Keratinocyte (primary cell): ENCODE measurements at places on chromosomes 3 and 15.

- DNase-seq, result no peak
Measured at GRCh38 chr15:28954466-28955159, 68.8 kb downstream of the APBA2 start.

GRCh38 chr3:73225991-73226390 is 164.5 kb downstream of the EBLN2 start:
- no peak for DNase-seq

- DNase-seq, result no peak
Measured at GRCh38 chr3:13197281-13197680, 124.1 kb upstream of the IQSEC1 start.

DNA sequence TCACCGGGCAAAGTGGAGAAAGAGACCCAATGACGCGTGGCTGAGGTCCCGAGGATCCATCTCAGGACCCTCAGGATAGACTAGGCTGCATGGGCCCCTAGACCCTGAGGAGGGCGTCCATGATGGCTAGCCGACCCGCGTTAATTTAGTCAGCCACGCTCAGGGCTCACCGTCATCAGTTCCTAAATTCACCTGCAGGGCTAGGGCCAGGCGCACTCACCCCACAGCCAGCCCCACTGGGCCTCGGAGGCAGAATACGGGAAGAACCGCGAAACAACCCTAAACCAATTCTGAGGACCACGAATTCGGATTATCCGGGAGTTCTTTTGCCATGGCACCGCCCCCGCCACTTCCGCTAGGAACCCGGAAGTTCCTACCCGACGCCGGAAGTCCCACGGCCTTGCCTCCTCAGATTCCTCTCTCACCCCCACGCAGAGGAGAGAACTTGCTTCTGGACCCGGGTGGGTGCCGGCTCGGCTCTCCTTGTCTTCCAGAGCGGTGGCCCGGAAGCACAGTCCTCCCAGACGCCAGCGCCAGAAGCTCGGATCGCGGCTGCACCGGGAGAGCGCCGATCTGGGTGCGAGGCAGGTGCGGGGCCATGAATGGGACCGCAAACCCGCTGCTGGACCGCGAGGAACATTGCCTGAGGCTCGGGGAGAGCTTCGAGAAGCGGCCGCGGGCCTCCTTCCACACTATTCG is at the start of the genes EAF1 and METTL6:
EAF1 (plus strand) TSS at position 417 of the 699 bp plus-strand sequence; CDS start at position 599, 182 bp downstream.
METTL6 (minus strand) TSS at position 363 of the 699 bp plus-strand sequence. CDS start 1,033 bp downstream, outside the sequence.
- DNase-seq, result peak; percentile 35

DNA sequence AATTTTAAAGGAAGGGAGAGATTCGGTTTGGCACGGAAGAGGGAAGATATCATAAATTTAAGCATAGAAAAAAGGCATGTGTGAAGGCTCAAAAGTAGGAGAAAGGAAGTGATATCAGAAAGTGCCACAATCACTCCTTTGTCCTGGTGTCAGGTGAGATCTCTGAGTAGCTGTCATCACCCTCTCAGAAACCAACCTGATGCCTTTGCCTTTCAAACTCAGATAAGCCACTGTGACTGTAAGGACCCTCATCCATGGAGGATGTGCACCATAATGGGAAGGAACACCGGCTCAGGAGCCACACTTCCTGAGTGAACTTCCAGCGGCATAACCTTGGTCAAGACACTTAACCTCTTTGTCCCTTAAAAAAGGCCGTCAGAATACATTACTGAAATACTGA is 318.7 kb upstream of the SEMA6D start:
- DNase-seq, result no peak

GRCh38 chr15:67136802-67137201 is 71.4 kb downstream of the SMAD3 start:
- DNase-seq, result no peak

- DNase-seq, result no peak
Measured at GRCh38 chr15:80844011-80844732, 65.0 kb downstream of the CEMIP start.

DNA sequence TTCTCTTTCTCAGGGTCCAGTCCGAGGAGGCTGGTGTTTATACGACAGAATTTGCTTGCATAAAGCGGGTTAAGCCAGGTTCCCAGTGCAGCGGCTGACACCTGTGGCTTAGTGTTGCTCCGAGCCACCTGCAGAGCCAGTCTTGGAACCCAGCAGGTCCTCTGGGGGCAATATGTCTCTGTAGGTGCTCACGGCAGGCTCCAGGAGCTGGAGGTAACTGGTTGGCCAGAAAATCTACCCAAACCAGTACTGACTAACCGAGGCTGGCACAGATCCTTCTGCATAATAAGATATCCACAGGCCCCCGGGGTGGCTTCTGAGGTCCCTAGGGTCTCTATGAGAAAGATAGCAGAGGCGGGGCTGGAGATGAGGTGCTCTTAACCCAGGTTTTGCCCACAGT is 3.2 kb downstream of the MGLL start:
- no peak for DNase-seq

GRCh38 chr3:179840985-179841384 is 188.1 kb downstream of the USP13 start:
- DNase-seq, result peak; percentile 11

DNA sequence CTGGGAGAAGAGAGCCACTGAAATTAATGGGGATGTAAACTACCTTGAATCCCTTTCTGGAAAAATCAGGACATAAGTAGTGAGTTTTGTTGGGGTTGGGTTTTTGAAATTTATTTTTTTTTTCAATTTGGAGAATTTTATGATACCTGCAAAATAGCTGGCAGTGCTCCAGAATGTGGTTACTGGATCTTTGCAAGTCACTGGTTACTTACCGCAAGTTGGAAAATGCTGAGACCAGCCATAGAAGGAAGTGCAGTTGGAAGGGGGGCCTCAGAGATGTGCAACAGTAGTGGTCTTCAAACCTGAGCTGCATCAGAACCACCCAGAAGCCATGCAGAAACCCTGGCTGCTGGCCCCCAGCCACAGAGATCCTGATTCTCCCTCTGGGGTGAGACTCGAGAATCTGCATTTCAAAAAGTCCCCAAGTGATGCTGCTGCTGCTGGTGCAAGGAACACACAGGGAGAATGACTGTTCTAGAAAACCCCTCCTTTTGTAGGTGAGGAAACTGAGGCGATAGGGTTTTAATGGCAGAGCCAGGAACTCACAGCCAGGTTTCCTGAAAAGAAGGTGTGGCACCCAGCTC is 39.7 kb downstream of the SEMA5B start:
- no peak for DNase-seq

- no peak for DNase-seq
Measured at GRCh38 chr15:98103570-98103969, 143.1 kb downstream of the ARRDC4 start.

GRCh38 chr3:97860364-97860763 is 38.6 kb downstream of the CRYBG3 start:
- no peak for DNase-seq

DNA sequence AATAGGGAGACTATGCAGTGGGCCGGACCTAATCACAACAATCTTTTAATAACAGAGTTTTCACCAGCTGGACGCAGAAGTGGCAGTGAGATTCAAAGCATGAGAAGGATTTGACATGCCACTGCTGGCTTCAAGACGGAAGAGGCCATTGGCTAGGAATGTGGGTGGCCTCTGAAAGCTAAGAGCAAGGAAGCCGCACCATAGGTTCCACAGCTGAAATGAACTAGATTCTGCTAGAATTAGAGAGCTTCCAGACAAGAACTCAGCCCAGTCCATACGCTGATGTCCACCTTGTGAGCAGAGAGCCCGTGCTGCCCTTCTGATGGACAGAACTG is 6.9 kb upstream of the NCBP2 start:
- DNase-seq, result no peak

GRCh38 chr3:64935971-64936370 is 248.2 kb upstream of the ADAMTS9 start:
- no peak for DNase-seq

DNA sequence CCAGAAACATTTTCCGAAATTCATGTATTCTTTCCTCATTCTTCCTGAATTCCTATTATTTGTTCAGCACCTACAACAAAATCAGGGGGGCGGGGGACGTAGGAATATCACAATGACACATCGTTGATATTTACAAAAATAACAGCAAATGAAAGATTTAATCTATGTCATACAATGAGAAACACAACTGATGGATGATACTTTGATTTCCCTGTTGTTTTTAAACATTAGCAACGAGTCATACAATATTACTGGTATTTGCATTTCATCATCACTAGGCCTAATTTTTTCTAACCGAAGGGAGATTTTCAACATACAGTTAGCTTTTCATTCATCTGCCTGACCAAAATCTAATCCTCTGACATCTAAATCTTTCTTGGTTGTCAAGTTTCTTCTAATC is 45.3 kb upstream of the INO80 start:
- DNase-seq, result no peak

DNA sequence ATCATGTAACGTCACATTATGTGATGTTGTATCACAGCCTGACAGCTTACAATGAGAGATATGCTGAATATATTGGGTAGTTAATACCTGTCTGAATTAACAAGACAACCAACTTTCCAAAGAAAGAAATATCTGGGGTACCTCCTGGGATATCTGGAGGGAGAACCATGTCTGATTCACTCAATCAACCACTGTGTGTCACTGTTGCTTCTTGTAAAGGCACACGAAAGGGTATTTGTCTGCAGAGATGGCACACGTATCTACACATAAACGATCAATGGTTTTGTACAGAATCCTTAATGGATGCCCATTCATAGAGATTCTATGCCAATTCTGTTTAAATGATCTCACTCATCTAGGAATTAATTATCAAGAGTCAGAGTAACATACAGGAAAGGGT is 252.1 kb upstream of the TMCO5A start:
- no peak for DNase-seq

- DNase-seq, result no peak
Measured at GRCh38 chr3:71662056-71662455, 63.1 kb downstream of the EIF4E3 start.

GRCh38 chr3:178325330-178325729 is 210.9 kb upstream of the KCNMB2 start:
- DNase-seq, result no peak

DNA sequence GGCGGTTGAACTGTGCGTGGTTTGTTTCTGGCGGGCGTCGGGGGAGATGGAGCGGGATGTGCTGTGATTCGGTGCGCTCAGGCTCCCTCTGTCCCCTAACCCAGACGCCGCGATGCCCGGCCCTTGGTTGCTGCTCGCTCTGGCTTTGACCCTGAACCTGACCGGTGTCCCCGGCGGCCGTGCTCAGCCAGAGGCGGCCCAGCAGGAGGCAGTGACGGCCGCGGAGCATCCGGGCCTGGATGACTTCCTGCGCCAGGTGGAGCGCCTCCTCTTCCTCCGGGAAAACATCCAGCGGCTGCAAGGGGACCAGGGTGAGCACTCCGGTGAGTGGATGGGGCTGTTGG is 1.2 kb downstream of the TRH start:
- no peak for DNase-seq

DNA sequence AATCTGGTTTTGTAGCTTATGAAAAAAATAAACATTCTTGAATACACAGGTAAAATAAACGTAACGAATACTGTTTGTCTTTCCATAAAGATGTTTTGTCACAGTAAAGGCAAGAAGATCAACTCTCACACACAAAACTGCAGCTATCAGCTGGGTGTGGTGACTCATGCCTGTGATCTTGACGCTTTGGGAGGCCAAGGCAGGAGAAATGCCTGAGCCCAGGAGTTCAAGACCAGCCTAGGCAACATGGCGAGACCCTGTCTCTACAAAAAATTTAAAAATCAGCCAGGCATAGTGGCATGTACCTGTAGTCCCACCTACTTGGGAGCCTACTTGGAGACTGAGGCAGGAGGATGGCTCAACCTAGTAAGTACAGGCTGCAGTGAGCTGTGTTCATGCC is 39.6 kb downstream of the CBLB start:
- no peak for DNase-seq

DNA sequence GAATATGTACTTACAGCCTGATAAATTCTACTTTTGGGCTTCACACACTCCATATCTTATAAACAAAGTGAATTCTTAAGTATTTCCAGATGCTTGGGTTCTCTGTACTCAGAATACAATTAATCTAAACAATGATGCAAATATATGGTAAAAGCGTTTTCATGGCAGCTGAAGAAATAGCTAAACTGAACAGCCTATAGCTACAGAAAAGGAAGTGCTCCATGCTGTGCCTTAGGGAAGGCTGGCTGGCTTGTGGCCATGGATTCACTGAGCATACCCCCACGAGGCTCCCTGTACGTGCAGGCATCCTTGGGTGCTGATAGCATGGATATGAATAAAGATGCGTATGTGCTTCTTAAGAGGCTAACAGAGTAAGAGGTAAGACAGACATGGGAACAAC is 264.0 kb downstream of the KLF13 start:
- DNase-seq, result no peak

DNA sequence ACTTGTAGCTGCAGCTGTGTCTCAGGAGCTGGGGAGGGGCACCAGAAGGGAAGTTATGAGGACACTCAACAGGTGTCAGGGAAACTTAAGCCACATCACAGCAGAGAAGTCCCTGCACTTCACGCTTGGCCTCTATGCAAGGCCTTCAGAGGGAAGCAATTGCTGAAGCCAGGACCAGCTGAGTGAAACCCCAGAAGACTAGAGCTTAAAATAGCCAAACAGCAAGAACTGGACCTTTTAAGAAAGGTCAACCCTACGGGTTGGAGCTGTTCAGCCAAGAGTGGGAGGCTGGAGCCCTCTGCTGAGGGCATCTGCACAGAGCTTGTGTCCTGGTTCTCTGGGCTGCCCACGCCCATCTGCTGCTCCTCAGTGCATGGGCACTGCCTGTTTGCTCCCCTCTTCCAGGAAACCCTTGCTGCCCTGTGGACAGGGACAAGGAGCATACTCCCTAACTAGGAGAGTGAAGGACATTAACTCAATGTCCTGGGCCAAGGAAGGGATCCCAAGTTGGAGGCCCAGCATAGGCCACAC is 3.9 kb upstream of the GRAMD2A start:
- no peak for DNase-seq

DNA sequence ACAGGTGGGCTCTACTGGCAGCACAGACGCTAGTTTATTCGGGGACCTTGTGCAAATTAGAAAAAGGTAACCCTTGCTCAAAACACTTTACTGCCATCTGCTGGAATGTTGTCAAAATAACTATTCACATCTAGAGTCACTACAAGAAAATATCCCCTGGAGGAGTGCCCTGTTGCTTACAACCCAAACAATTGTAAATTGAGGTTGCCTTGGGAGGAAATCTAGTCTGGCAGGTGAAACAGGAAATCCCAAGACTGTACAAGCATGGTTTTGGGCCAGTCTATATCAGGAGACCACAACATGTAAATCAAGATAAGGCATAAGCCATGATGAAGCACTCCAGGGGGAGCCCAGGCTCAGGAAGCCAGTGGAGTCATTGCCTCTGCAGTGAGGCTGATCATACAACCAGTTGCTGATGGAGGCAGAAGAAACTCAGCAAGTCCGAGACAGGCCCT is 136.8 kb upstream of the ACP3 start:
- no peak for DNase-seq

GRCh38 chr15:60569596-60569995 is 90.7 kb upstream of the ICE2 start:
- DNase-seq, result no peak

- no peak for DNase-seq
Measured at GRCh38 chr15:41978534-41978933, 6.2 kb upstream of the EHD4 start.
